Adipocyte (in vitro differentiated cells): ENCODE measurements at places on chromosomes 6 and 20.

DNA sequence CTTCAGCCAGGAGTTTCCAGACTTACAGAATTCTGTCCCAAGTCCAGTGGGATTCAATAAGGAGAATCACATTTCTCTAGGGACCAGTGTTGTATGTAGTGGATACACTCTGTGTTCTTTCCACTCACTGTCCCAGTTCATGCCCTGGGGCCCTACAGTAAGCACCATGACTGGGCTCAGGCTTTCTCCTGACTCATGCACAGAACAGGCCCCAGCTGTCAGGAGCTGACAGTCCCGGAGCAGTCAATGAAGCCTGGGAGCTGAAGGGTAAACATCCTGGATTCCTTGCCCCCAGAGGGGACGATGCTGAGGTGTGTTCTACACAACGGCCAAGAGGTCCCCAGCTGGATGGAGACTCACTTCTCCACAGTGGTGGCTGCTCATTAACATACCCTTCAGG is 40.2 kb upstream of the LRFN2 start:
- peak; percentile 3 for DNase-seq

- no peak for DNase-seq
Observed at GRCh38 chr6:143958839-143959399, 49.1 kb downstream of the PLAGL1 start.

DNA sequence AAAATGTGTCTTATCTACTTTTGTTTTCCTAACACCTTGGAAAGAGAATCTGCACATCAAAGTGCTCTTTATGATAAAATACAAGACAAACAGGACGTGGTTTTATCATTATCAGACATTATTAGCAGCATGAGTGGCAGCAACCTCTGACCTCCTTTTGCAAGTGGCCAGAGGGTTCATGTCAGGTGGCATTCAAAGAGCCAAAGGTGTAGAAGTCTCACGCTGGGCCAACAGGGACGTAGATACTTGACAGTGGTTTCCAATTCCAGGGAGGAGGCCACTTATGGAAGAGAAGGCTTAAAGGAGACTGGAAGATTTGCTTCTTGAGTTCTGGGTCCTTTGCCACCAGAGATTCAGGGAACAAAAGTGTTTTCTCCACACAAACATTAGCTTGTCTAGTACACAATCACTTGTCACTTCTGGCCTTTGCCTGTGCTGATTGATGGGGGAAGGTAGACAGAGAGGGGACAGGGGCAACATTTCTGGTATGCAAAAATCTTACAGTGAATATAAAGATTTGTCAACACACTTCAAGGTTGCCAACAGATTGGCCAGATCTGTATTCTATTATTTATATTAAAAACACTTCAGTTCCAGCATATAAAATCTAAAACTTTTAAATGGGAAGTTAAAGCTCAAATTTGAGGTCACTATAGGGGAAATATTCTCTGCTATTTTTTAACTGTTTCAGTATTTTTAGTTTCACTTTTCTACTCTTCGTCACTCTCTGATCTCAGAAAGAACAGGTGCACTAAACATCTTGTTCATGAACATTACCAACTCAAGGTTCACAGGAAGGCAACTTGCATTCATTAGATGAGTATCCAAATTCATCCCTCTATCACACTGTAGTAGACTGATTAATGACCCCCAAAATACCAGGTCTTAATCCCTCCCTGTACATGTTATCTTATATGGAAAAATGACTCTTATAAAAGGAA is 52.1 kb upstream of the FBXO30 start:
- DNase-seq, result no peak

DNA sequence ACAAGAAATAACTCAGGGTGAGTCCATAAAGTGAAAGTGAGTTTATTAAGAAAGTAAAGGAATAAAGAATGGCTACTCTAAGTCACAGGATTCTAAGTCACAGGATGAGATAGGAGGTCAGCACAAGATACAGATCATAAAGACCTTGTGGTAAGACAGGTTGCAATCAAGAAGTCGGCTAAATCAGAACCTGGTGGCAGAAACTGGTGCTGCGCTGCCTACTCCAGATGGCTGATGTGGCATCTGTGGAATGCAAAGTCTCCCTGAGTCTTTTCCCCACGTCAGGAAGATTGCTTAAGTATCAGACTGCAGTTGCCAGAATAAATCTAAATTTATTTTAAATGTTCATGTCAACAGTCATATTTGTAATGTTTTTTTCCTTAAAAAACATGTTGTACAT is 10.7 kb upstream of the KCNK15 start:
- peak; percentile 96 for DNase-seq

DNA sequence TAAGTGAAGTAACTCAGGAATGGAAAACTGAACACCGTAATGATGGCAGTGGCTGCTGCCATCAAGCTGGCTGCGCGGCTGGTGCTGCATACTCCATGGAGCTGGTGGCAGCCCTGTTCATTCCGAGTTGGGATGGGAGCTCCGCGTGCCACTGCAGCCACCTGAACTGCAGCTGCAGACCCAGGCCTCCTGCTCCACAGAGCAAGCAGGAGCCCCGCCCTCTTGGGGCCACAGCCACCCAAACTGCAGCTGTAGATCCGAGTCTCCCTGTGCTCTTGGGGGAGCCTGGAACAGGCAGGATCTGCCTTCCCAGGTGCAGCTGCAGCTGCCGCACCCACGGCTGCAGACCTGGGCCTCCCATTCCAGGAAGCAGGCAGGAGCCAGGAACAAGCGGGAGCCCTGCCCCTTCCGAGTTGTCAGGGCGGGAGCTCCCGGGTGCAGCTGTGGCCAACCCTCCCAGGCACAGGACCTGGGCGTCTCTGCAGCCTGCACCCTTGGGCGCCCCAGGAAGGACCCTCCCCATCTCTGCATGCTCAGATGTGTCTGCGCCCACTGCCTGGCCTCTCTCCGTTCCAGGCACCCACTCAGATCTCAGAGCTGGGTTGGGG is 120.2 kb downstream of the GMPR start:
- no peak for DNase-seq

GRCh38 chr20:3595541-3595940 is 67.7 kb downstream of the GFRA4 start:
- no peak for DNase-seq
